Neural crest cell (in vitro differentiated cells): ENCODE measurements at places on chromosomes 11 and 22. TPM values are rescaled to one million over a fixed set of nuclear protein-coding genes. Genes with fewer than 3 reads are reported as not detected.

DNA sequence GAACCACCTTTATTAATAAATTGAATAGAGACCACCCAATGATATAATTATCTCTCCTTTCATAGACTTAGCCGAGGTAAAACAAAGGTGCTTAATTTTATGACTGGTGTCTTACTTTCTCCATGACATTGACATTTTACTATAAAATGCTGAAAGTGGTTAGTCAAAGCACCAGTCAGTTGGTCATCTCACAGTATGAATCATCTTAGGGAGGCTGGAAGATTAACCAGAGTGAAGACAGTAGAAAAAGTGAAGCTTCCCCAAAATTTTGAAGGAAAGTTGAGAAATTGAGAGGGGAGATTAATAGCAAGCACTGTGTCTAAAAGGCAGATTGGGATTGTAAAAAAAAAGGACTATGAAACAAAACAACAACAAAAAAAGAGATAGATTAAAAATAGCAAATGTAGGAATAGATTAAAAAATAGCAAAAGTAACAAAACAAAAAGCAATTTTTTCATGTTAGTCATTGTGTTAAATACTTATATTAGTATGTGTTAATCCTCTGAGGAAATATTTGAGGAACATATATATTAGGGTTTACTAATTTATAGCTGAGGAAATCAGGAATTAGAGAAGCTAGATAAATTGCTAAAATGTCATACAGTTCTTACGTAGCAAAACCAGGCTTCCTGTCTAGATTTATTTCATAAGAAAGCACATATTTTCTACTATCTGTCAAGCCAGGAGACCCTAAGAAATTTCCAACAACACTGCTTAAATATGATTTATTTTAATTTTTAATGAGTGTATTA lies 557.3 kb upstream of the ANO5 start:
- no peaks in the 10 kb centered on the region for H3K4me1 ChIP-seq
- no peak overlapping the region for H3K27ac ChIP-seq
- H3K36me3 ChIP-seq: no peaks in the 10 kb centered on the region
- DNase-seq: no peak
- no peaks in the 10 kb centered on the region for H3K27me3 ChIP-seq
- H3K4me3 ChIP-seq: no peak overlapping the region

Gene APOA4
- total RNA-seq: not detected in 2 replicates

Gene GLYATL2
- total RNA-seq: 2.3 and 2.4 TPM in 2 replicates

DNA sequence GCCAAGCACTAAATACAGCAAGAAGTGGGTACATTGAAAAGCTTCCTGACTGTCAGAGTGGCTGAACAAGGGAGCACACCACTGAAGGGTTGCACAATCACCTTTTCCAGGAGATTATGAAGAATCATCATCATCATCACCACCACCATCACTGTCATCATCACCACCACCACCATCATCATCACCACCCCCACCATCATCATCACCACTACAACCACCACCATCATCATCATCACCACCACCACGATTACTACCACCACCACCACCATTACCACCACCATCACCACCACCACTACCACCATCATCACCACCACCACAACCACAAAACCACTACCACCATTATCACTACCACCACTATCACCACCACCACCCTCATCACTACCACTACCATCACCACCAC lies 147.9 kb upstream of the TBCEL start:
- DNase-seq: no peak
- no peak overlapping the region for H3K4me3 ChIP-seq
- H3K27me3 ChIP-seq: no peaks in the 10 kb centered on the region
- H3K36me3 ChIP-seq: peaks cover 3% of the 10 kb centered on the region

Gene TIGD3
- 3.3 TPM in 2 replicates for total RNA-seq
